Fibroblast of skin of left quadriceps (primary cell): ENCODE measurements at places on chromosomes 7 and 10.

DNA sequence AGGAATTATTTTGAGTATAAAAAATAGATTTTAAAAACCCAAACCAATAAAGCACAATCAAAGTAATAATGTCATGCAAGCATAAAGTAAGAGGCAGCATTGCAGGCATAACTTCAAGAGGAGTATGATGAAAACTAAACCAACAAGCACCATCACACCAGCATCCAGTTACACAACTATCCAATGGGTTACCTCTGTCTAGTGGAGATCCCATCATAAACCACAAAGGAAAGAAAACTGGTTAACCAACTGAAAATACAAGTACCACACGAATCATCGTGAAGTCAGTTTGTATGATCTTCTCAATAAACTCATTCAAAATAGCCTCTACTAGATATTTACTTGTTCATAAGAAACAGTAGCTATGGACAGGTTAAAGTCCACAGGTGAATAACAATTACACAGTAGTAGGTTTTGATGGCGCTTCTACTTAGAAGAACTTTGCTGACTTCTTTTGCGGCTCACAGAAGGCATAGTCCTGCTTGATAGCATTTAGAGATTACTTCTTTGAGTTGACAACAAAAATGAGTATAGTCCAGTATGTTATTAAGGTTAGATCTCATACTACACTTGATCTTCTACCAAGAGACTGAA, 116.6 kb downstream of the MICU1 start:
- no peak for DNase-seq

- no peak for DNase-seq
Measured at GRCh38 chr10:29841724-29842649, 207.2 kb upstream of the SVIL start.

GRCh38 chr7:103990991-103991390, 1.5 kb upstream of the RELN start:
- DNase-seq: no peak

DNA sequence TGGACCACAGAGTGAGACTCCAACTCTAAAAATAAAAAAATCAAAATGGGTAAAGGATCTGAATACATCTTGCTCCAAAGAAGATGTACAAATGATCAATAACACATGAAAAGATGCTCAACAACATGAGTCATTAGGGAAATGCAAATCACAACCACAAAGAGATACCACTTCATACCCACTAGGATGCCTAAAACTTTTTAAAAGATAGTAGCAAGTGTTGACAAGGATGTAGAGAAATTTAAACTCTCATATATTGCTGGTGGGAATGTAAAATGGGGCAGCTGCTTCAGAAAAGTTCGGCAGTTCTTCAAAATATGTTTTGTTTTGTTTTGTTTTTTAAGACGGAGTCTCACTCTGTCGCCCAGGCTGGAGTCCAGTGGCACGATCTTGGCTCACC, 45.7 kb upstream of the GTF2IRD1 start:
- no peak for DNase-seq

DNA sequence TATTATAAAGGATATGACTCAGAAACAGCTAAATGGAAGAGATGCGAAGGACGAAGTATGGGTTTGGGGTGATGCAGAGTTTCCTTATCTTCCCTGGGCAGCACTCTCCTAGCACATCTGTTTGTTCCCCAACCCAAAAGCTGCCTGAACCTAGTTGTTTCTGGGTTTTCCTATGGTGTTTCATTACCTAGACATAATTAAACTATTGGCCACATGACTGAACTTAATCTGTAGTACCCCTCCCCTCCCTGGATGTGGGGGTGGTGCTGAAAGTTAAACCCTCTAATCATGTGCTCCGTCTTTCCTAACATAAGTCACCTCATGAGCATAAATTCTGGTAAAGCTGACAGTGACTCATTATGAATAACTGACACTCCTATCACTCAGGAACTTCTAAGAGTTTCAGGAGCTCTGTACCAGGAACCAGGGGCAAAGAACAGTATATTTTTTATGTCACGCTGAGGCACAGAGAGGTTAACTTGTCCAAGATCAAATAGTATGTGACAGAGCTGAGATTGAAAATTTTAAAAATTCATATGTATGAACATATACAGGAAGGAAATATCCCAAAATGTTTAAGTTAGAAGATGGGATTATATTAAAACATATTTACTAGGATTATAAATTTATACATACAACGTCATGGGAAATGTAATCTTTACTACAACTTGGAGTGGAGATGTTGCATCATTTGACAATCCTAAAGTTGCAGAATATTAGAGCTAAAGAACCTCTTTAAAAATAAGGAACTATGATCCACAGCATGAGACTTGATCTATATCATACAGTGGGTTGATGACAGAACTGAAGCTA, 4.8 kb downstream of the STRIP2 start:
- DNase-seq: no peak

GRCh38 chr10:10482613-10483012, 535.1 kb upstream of the CELF2 start:
- no peak for DNase-seq

DNA sequence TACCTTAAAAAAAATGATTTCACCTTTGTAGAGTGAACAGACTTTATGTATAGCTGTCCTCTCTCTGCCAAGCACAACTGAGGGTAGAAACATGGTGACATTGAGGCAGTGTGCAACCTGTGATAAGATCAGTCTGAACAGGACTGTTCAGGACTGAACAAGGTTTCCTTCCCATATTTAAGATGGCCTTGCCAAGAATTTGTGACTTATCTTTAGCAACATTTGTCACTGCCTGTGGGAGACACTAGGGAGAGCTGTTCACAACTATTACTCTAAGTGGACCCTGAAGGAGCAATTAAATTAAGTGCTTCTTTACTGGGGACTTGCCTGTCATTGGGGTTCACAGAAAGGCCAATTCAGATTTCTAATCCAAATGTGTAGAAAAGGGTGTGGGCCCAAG, 6.7 kb downstream of the OR13A1 start:
- DNase-seq: no peak

DNA sequence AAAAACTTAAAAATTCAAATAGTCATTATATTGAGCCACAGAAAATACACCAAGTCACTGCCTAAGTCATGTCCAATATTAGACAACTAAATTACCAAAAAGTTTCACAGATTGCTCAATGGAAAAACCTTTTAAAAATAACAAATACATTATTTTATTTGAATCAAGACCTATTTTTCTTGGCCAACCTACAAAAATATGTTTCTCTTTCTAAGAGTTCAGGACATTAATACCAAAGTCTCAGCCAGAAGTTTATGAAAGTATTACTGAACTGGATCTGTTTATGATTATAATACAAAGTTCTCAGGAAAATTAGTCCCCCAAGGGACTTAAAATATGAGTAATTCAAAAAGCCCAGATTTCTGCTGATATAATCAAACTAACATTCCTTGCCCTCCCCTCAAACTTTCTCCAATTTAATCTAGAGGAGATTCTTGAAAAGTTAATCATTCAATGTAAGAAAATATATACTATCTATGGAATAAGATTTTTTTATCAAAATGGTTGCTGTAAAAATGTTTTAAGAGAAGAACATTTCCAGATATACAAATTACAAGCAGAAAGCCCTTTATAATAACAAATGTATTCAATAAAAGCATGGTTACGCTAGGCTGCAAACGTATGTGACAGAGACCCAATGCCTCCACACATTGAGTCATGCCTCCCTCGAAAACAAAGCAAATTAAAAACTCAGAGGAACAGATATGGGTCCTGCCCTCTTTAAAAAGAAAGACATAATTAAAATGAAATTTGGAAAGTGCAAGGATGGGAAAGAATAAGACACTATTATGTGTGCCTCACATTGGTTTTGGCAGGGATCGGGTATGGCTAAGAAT, 381.6 kb downstream of the PARD3 start:
- DNase-seq: peak; percentile 87
